ENCODE measurements at places on chromosomes 2 and 18. TPM values are rescaled to one million over a fixed set of nuclear protein-coding genes. Genes with fewer than 3 reads are reported as not detected.

DNA sequence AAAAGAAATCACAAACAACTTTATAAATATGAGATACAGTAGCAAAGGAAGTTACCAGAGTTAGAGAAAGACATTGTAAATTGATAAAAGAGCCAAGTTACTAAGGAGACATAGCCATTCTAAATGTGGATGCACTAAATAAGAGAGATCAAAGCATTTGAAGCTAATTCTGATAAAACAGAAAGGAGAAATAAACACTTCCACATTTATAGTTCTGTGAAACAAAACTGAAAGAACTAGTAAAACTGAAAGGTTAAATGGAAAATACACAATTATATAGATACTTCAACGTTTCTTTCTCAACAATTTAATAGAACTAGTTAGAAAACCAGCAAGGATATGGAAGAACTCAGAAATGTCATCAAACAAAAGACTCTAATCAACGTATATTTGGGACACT lies 309.0 kb upstream of the CDH2 start:
- H3K4me1 ChIP-seq, result no peaks in the 10 kb centered on the region
- DNase-seq, result no peak
- no peaks in the 10 kb centered on the region for H3K36me3 ChIP-seq
- H3K27me3 ChIP-seq, result no peaks in the 10 kb centered on the region
- H3K4me3 ChIP-seq, result no peak overlapping the region
- H3K27ac ChIP-seq, result no peak overlapping the region

SLC23A3 gene
- 1.4 TPM for total RNA-seq

GRCh38 chr2:143217512-143218115 lies 88.4 kb downstream of the ARHGAP15 start:
- H3K27me3 ChIP-seq, result no peaks in the 10 kb centered on the region
- no peak for DNase-seq
- H3K4me3 ChIP-seq, result no peak overlapping the region
- H3K4me1 ChIP-seq, result no peaks in the 10 kb centered on the region
- H3K36me3 ChIP-seq, result no peaks in the 10 kb centered on the region

- no peaks in the 10 kb centered on the region for H3K27me3 ChIP-seq
- H3K4me1 ChIP-seq, result no peaks in the 10 kb centered on the region
These were observed 108.6 kb upstream of the CWC22 start for GRCh38 chr2:180115675-180116074.

GRCh38 chr2:141911485-141912066 lies 219.2 kb downstream of the LRP1B start:
- H3K4me1 ChIP-seq, result no peaks in the 10 kb centered on the region
- no peak for DNase-seq
- H3K27me3 ChIP-seq, result no peaks in the 10 kb centered on the region
- no peaks in the 10 kb centered on the region for H3K36me3 ChIP-seq
- H3K27ac ChIP-seq, result no peak overlapping the region
- H3K4me3 ChIP-seq, result no peak overlapping the region
